Stimulated activated CD8-positive, alpha-beta memory T cell treated with anti-CD3 and anti-CD28 coated beads, Interleukin-7, amount 100 ng/mL, for 1 hour (primary cell): ENCODE measurements at places on chromosomes 16 and 17.

- DNase-seq: no peak
Observed at GRCh38 chr17:30576326-30576861, 99.2 kb downstream of the GOSR1 start.

- DNase-seq: no peak
Observed at GRCh38 chr17:58354541-58355216, 2.7 kb upstream of the SUPT4H1 start.

- no peak for DNase-seq
Observed at GRCh38 chr16:56401482-56401881, 23.9 kb downstream of the AMFR start.

DNA sequence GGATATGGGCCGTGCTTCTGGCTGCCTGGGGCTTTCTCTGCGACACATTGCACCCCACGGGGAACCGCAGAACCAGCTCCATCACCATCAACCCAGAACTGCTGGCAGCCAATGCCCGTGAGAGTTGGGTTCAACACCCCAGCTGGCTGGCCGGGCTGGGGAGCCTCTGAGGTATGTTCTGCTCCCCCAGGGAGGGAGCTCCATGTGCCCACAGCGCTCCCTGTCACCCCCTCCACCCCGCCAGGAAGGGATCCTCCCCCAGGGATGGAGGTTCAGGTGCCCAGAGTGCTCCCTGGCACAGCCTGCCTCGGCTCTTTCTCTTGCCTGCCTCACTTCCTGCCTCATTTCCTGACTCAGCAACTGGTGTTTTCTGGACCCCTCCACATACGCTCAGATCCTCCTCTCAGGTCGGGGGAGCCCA is 24.2 kb upstream of the MPRIP start:
- no peak for DNase-seq

DNA sequence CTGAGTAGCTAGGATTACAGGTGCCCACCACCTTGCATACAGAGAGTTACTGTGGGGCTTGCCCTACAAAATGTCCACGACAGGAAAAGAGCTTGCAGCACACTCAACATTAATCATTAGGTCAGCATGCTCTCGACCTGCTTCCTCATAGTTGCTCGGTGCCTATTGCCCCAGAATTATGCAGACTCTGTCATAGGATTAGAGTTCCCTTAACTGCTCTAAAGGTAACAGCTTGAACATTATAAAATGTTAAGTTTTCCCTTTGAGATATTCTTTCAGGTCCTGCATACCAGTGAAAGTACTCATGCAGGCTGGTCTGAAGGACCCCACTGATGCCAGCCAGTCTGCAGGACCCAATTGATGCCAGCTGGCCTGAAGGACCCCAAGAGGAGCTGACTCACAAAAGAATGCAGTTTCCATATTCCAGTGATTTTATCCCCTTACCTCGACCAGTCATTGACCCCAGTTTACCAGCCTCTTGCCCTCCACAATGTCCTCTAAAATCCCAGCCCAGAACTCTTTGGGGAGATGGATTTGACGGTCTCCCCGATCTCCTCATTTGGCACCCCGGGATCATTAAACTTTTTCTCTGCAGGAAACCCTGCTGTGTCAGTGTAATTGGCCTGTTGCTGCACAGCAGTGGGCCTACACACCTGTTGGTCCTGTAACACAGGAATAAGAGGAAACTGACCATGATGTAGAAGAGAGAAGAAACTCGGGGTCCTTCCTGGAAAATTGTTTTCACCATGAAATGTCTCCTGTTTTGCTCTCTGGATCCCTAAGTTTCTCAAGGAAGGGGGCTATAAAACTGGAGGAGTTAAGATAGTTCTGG is 10.6 kb downstream of the ICAM2 start:
- no peak for DNase-seq

- DNase-seq: no peak
Observed at GRCh38 chr16:3553138-3553923, 23.9 kb downstream of the NLRC3 start.

DNA sequence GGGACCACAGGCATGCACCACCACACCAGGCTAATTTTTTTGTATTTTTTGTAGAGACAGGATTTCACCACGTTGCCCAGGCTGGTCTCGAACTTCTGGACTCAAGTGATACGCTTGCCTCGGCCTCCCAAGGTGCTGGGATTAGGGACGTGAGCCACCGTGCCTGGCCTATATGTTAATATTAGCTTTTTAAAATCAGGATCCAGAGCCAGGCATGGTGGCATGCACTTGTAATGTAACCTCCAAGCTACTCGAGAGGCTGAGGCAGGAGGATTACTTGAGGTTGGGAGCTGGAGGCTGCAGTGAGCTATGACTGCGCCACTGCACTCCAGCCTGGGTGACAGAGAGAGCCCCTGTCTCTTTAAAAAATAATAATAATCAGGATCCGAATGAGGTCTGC is 8.5 kb upstream of the ADCY7 start:
- DNase-seq: no peak

DNA sequence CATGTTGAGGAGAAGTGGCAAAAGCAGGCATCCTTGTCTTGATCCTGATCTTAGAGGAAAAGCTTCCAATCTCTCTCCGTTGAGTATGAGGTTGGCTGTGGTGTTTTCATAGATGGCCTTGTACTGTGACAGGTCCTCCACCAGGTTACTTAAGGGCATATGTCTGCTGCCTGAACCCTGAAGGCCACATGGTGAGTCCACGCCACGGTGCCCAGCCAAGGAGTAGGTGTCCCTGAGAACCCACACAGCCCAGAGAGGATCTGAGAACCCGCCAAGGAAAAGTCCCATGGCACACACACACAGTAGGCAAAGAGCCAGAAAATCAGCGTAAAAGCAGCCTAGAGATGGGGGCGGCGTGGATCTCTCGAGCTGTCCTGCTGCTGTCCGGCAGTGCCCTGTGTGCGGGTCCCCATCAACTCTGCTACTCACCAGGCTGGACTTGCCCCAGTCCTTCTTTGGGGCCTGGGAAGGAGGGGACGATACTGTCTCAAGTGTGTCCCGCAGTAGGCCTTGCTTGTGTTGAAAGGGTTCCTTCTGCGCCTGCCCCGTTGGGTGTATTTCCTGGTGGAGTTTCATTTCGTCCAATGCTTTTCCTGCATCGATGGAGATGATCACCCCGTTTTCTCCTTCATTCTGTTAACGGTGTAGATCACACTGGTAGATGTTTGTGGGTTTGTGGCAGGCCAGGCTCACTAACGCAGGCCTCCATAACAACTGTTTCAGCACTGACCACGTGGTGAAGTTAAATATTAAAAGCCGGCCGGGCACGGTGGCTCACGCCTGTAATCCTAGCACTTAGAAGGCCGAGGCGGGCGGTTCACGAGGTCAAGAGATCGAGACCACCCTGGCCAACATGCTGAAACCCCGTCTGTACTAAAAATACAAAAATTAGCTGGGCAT is 90.8 kb upstream of the DNAH17 start:
- no peak for DNase-seq

GRCh38 chr17:58028578-58028977 is 21.5 kb upstream of the SRSF1 start:
- no peak for DNase-seq

DNA sequence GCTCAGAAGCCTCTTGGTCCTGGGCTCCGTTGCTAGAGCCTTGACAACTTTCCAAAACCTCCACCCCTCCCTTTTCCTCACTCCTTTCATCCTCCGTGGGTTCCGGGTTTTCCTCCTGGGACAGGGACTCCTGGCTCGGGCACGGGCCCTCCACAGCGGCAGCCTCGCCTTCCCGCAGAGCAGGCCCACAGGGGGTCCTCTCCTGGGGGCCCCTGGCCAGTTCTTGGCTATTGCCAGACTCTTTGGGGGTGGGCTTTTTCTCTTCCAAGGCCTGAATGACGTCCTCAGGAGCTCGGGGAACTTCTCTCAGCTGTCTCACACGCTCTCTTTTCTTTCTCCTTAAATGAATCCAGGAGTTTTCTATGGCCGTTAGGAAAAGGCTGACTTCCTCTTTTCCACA is 19.3 kb upstream of the MNT start:
- DNase-seq: no peak

DNA sequence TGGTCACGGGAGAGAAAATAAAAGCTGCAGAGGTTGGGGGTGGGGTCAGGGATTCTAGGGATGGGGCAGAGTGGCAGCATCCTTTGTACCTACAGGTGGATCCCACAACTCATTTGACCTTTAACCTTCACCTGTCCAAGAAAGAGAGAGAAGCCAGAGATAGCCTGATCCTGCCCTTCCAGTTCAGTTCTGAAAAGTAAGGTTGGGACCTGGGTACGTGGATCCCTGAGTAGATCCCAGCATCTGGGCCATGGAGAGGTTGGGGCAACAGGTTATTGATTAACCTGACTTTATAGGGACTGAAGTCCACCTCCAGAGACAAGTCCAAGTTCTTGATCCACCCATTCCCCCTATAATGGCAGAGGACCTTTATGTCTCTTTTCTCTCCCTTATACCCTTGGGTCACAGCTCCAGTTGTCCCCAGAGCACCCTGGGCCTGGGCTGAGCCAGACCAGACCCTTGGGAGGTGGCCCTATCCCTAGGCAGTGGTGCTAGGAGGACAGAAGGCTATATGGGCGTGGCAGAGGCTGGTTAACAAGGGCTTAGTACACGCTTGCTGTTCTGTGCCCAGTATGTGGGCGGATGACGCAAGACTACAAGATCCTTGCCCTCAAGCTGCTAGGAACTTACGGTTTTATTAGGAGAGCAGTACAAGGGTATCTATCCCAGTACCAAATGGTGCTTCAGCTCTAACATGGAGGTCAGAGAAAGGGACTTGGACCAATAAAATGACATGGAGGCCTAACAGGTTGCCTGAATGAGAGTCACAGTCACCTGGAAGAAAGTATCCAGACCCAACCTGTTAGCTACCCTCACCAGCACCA is 3.3 kb downstream of the CLDN7 start:
- DNase-seq: no peak

- no peak for DNase-seq
Observed at GRCh38 chr17:18362698-18363100, 651 bp downstream of the SHMT1 start.

DNA sequence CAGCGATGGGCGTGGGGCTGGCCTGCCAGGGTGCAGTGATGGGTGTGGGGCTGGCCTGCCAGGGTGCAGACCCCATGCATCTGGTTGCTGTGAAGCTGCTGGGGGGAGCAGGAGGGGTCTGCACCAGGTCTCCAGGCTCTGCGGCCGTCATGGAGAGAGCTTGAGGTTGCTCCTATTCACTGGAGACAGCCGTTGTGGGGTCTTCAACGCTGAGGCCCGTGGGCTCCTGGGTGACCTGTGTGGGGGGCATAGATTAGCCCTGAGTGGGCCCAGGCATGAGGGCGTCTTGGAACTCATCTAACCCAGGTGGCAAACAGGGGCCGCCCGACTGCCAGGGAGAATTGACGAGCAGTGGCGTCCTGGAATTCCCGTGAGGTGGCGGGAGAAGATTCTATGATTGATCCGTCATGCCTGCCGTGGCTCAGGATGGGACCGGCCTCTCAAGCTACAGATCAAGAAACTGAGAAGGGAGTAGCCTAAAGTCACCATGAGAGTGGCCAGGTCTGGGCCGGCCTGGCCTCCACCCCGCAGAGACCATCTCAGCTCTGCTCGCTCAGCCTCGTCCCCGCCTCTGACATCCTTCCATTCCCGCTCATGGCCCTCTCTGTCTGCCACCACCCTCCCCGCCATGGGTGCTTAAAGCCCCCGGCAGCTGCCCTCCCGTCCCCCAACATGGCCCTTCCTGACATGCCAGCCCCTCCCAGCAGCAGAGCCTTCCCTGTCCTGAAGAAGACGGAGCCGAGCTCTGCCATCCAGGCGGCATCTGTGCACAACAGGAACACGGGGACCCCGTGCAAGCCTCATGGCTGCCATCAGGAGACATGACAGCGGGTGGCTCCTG is 50.7 kb upstream of the ACSF3 start:
- DNase-seq: no peak

- no peak for DNase-seq
Observed at GRCh38 chr17:17079336-17079735, 37.1 kb downstream of the MPRIP start.

- no peak for DNase-seq
Observed at GRCh38 chr16:1427473-1428461, 3.1 kb upstream of the PERCC1 start.

DNA sequence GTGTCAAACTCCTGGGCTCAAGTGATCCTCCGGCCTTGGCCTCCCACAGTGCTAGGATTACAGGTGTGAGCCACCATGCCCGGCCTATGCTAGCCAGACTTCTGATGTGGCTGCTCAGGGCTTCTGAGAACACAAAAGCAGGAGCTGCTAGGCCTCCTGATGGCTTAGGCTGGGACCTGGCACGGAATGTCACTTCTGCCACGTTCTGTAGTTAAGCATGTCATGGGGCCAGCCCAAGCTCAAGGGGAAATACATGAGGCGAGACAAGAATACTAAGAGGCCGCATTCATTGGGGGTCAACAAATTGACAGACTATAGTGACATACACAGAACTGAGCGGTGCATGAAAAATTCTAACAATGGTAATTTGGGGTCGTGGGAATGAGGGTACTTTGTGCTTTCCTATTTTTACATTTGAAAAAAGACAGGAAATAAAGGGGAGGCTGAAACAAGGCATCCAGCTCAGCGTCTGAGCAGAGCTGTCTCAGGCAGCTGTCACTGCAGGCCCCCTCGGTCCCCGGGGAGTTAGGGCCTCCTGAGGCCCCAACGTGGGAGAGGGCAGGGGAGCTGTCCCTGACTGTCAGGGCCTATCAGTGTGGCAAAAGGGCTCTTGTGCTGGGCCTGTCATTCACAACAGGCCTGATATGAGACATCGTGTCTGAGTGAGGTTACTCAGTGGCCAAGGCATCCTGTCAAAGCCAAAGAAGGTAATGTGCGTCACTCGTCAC is 26.4 kb downstream of the CFAP20 start:
- no peak for DNase-seq

DNA sequence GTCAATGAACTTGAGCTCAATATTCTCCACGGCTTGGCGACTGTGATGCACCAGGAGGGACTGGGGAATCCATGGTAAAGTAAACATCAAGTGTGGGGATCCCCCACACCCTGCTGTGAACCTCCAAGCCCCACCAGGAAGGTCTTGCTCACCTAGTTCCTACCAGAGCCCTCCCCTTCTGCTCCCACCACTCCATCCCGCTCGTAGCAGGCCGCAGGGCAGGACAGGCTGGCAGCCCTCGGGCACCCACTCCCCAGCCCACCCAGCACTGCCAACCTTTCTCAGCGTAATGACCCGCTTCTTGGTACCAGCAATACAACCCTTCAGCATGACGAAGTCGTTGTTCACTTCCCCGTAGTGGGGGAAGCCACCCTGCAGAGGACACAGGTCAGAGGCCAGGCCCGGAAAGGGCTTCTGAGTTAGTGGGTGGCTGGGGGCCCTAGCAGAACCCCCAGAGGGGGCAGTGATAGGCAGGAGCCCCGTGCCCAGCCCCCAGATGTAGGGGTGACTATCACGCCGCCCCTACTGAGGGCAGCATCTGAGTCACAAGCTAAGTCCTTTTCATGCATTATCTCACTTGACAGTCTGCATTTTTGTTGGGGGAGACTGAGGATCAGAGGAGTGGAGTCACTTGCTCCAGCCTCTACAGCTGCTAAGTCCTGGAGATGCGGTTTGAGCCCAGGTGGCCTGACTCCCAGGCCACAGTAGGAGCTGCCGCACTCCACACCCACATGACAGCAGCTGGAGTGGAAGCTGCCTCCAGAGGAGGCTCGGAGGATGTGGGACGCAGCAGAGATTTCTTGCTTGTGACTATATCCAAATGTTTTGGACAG is 2.8 kb upstream of the MSRB1 start:
- no peak for DNase-seq
